NCI-H187 treated with DMSO at 0.1 percent for 48 hours (cell line): ENCODE measurements at places on chromosomes 12 and 14.

DNA sequence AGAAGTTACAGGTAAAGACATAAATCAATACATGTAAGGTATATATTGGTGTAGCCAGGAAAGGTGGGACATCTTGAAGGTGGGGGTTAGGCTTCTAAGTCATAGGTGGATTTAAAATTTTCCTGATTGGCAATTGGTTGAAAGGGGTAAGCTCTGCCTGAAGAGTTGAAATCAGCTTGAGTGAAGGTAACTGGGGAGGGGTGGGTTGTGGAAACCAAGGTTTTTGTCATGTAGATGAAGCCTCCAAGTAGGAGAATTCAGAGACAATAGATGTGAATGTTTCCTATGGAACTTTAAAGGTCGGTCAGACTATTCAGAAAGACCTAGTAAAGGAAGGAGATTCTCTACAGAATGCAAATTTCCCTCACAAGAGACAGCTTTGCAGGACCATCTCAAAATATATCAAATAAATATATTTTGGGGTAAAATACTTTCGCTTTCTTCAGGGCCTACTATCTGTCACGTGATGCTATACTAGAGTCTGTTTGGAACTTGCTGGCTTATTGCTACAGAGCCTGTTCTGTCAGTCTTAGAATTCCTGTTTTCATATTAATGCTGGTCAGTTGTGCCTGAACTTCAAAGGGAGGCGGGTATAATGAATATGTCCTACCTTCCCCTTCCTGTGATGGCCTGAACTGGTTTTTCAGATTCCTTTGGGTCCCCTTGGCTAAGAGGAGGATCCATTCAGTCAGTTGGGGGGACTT is 20.6 kb upstream of the SPATA7 start:
- DNase-seq = no peak

GRCh38 chr14:106807493-106807892 is 1281.1 kb downstream of the TMEM121 start:
- no peak for DNase-seq

DNA sequence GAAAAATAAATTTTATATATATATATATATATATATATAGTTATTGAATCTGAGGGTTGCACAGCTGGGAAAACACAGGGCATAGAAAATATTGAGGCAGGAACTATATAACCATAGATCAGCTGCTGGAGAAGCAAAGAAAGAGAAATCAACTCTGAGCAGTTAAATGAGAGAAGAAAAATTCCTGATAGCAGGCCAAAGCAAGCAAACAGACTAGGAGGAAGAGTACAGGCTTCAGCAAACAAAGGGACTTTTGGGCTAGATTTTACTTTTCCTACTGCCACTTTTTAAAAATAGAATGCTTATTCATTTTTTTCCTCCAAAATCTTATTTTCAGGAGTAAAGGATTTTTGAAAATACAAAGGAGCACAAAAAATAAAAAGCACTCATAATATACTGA is 216.0 kb upstream of the PRKD1 start:
- no peak for DNase-seq

- DNase-seq = no peak
Measured at GRCh38 chr12:86496595-86496994, 240.4 kb upstream of the MGAT4C start.

DNA sequence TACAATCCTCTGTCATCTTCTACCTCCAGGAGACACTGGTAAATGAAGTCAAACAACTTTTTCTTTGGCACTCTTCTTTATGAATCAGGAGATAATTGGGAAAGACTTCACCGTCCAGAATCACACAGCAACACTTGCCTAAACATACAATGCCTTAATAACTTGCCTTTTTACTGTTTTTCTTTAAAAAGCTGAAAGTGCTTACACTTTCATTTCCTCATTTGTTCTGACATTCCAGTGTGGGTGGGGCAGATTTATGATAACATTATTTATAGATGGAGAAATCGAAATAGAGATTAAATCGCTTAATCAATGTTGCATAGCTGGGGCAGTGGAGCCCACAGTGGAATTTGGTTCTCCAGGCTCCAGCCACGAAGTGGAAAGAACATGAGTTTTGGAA is 2.8 kb upstream of the FRS2 start:
- DNase-seq = no peak

GRCh38 chr12:95214466-95214865 is 2.8 kb downstream of the FGD6 start:
- no peak for DNase-seq

DNA sequence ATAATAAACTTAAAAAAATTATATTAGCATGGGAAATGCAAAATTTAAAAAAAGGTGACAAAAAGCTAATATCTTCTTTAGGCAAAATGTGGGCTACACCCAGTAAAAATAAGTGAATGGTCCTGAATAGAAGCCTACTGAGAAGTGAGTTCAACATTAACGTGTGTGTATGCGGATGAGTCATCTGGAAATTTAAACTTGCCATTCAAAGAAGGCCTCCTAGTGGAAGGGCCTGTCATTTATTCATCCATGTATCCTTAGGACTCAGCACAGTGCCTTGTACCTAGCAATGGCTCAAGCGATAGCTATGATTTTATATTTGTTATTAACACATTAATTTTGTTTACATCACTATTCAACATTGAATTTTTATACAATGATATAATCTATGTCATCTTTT is 226.2 kb downstream of the NUBPL start:
- no peak for DNase-seq

GRCh38 chr12:75505706-75506312 is 5.6 kb downstream of the KRR1 start:
- DNase-seq = no peak

DNA sequence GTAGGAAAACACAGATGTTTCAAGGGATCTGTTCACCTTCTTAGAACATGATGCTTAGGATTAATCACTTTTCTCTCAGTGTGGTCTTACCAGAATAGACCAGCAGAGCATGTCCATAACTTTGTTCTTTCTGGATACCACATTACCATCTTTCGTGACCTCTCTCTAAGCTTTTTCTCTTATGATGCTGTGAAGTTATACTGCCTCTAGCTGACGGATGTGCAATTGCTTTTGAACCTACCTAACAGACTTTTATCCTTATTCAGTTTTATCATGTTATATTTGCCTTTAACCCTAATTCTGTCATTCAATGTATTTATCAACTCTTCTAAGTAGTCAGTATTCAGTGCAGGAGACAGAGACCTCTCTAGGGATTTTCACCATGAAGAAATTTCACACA is 246.7 kb downstream of the DACT1 start:
- DNase-seq = no peak

- no peak for DNase-seq
Measured at GRCh38 chr12:52337054-52337453, 15.9 kb upstream of the KRT83 start.

GRCh38 chr12:113664224-113664681 is 192.6 kb upstream of the LHX5 start:
- DNase-seq = no peak

DNA sequence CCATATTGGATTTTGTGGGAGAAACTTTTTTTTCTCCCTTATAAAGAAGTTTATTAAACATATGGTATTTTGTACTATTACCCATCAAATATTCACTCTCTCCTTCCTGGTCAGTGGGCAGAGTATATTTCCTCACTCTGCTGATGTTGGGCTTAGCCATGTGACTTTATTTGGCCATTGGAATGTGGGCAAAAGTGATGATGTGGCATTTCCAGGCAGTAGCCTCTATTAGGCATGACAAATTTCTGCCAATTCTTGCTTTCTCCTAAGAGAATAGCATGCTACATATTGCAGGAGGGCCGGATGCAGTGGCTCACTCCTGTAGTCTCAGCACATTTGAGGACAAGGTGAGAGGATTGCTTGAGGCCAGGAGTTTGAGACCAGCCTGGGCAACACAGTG is 24.4 kb upstream of the WSCD2 start:
- DNase-seq = no peak

DNA sequence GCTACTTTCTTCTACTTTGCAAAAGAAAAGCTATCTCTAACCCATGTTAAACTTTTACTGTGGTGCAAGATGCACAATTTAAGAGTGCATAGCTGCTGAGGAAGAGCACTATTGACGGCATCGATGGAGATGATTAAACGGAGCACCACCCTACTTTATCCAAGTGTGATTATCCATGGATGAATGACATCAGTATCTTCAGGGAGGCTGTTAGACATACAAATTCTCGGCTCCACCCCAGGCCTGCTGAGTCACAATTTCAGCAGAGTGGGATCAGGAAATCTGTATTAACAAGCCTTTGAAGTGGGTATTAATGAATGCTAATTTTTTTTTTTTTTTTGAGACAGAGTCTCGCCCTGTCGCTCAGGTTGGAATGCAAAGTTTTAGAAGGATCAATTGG is 16.2 kb downstream of the SLC2A14 start:
- no peak for DNase-seq

- DNase-seq = no peak
Measured at GRCh38 chr12:49368240-49368600, 958 bp downstream of the SPATS2 start.

DNA sequence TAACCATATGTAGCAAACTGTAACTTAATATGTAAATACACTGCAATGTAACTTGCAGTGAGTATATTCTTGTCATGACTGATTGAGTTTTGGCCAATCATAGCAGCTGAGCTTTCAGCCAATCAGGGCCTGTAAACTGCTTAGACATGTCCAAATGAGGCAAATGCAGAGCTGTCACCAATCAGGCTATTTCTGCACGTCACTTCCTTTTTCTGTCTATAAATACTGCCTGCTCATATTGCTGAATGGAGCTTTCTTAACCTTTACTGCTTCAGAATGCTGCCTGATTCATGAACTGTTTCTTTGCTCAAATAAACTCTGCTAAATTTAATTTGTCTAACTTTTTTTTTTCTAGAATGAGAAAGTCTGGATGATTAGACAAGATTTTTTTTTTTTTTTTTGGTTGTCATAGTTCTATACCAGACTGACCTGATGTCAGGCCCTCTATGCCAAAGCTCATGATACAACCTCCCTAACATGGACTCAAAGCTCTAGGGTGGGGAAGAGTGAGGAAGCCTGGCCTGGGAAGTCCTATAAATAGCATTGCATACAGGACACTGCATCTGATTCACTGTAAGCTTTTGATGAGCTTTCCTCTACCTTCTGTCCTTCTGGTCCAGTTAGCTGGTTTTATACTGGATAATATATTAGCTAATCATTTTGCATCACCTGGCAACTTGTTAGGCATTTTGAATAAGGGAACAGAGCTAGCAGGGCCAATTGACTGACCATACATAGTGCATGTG is 12.0 kb downstream of the MGP start:
- DNase-seq = no peak

- no peak for DNase-seq
Measured at GRCh38 chr14:89673512-89674225, 256.6 kb upstream of the FOXN3 start.

GRCh38 chr14:102993523-102993922 is 63.8 kb downstream of the CDC42BPB start:
- no peak for DNase-seq

DNA sequence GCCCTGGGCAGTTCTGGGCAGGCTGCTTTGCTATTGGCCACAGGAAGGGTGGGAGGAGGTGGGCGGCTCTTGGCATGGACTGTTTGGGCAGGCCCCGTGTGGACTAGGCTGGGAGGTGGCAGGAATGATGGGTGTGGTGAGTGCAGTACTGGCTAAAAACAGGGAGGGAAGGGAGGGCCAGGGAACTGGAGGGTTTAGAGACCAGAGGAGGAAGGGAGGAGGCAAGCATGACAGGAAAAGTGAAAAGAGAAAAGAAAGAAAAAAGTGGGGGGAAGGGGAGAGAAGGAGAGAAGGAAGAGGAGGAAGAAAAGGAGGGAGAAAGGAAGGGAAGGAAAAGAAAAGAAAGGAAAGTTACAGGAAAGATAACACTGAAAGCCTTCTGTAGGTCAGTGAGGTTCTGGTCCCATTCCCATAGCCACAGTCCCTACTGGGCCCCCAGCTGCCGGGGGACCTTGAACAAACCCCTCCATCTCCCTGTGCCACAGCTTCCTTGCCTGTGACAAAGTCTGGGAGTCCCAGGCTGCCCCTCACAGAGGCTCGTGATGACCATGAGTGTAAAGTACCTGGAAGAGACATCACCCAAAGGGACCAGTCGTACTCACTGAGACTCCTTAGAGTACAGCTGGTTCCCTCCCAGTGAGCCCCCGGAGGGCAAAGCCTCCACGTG is 1.1 kb upstream of the C14orf132 start:
- DNase-seq = no peak

DNA sequence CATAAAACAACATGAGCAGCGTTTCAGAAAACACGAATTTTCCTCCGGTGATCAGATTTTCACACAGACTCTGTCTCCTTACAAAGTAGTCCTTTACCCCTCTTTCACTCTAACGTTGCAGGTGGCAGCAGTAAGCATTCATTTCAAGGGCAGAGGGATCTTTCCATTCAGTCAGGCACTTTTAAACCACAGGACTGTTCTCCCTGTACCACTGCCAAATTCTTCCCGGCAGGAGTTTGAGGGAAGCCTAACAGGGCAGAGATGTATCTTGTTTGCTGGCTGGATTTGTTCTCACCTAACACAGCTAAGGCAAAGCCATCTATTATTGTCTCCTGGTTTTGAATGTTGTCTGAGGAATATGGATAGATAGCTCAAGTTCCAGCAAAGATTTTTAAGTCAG is 1187.3 kb upstream of the SEL1L start:
- DNase-seq = no peak

DNA sequence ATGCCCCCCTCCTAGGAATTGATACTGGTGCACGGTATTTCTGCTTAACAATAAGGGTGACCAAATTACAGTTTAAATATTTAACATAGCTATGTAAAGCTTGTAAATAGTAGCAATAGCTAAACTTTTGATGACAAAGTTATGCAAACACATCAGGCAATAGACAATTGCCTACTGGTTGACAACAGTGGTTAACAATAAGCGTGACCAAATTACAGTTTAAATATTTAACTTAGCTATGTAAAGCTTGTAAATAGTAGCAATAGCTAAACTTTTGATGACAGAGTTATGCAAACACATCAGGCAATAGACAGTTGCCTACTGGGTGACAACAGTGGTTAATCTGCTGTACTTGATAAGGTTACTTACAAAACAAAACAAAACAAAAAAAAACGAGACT is 886.5 kb upstream of the FLRT2 start:
- DNase-seq = no peak

DNA sequence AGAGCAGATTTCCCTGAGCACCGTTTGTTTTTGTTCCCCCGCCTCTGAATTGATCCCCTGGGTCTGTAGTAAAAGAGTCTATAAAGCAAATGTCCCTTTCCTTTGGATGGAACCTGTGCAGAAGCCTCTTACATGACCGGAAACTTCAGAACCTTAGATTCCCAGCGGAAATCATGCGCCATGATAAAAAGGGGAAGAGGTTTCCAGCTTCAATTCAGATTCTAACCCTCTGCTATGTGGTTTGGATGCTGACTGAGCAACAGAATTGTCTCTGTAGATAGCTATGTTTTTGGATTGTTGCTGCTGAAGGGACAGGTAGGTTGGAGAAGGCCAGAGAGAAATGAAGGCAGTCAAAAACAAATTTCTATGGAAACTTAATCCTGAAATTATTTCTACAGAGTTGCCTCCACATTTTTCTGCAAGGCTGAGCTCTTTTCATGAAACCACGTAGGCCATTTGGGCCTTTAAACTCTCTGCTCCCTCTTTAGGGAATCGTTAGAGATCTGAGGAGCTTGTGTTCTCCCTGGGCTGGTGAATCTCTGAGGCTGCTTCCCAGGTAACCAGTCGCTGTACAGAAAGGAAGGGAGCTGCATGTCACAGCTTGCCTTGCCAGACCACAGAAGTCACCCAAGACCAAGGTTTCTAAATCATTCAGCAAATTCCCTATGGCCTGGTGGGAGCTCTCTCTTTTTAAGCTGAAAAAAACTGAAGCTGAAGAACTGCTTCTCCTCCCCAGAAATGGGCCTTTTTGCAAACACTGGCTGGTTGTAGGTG is 28.7 kb upstream of the OR10P1 start:
- DNase-seq = no peak

GRCh38 chr12:20194171-20194570 is 174.2 kb upstream of the PDE3A start:
- no peak for DNase-seq
